Right cardiac atrium (tissue), 5 donors: ENCODE measurements at places on chromosomes 16 and 17.

DNA sequence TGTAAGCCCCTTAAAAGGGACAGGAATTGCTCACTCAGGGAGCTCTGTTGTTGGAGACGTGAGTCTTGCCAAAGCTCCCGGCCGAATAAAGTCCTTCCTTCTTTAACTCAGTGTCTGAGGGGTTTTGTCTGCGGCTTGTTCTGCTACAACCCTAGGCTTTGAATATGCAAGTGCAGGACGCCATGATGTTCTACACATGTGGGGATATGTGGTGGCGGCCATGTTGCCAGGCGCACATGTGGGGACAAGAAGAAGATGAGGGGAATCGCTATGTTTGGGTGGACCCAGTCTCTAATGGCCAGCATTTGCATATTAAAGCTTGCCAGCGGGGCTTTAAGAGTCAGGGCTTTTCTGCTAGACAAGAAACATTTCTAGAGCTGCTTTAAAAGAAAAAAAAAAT is 96.8 kb upstream of the CA10 start:
- DNase-seq = no peak

- no peak for DNase-seq
Measured at GRCh38 chr16:29744541-29745101, 1.2 kb downstream of the C16orf54 start.

DNA sequence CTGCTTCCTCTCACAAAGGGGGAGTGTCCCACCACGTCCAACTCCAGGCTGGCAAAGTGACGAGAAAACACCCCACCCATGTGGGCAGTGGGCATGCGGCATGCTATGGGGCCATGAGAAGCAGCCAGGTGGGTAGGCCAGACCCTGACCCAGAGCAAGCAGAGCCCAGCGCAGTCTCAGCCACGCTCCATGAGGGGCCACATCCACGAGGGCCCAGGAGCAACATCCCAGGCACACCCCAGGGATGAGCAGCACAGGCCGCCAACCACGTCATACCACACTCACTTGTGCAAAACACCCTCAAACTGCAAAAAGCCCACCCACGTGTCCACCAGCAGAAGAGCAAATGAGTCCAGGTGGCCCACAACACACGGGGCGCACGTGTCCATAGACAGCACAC is 117.0 kb downstream of the ZNF778 start:
- DNase-seq = peak; percentile 56

DNA sequence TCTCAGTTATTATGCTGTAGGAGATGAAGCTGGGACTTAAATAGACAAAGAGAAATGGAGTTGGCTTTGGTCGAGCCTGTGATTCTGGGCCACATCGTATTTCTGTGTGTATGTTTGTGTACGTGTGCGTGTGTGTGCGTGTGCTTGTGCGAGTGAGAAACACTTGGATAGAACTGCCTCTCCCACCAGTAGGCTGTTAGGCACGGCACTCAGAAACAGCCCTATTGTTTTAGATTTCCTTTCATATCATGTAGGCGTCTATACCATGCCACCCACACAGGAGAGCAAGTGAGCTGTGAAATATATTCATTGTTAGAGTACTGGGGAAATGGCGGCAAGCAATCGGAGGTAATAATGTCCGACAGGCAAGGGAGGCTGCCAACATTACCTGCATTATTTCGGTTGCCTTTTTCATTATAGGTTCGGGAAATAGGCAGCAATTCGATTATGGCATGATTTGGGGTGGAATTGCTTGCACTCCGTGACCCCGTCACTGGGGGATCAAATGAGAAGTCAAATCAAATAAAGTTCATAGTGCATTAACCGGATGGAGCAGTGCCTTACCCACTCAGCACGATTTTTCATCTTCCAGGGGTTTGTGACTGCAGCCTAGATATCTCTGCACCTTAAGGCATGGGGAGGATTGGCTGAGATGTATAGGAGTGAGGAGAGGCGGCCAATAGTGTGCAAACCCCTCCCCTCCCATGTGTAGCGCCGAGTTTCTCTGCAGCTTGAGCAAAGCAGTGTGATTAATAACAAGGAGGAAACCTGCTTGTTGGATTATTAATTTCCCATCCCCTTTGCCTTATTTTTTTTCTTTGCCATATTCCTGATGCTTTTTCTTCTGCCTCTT is 89.6 kb downstream of the RBFOX1 start:
- no peak for DNase-seq

DNA sequence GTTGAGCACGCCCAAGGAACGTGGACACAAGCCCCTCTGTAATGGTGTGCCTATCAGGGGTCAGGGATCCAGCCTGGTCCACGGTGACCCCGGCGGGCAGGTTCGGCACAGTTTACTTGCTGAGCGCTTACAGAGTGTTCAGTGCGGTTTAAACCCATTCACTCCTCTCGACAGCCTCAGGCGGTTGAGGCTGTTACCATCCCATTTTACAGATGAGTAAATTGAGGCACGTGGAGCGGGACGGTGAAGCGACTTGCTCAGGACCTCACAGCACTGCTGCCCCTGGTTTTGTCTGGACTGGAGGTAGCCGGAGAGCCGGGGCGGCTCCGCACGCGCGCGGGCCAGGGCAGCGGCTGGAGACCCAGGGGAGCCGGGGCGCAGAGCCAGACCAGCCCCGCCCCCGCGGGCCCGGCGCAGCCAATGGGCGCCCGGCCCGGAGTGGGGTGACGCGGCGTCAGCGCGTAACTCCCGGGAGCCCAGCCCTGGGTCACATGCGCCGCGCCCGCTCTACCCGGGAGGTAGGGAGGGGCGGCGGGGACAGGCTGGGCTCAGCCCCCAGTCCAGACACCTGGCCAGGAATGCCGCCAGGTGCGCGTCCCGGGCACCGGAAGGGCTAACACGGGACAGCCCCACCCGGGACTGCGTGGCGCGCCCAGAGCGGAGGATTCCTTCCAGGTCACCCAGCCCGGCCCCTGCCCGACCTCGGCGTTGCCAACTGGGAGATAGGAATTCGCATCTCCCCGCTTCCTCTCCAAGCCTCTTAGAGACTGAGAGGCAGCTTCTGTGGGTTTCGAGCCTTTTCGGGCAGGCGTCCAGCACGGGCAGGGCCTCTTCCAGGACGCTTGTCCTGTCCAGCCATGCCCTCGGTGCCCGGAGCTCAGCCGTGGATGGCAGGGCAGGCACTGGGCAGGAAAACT is 3.3 kb upstream of the SREBF1 start:
- DNase-seq = peak; percentile 95

DNA sequence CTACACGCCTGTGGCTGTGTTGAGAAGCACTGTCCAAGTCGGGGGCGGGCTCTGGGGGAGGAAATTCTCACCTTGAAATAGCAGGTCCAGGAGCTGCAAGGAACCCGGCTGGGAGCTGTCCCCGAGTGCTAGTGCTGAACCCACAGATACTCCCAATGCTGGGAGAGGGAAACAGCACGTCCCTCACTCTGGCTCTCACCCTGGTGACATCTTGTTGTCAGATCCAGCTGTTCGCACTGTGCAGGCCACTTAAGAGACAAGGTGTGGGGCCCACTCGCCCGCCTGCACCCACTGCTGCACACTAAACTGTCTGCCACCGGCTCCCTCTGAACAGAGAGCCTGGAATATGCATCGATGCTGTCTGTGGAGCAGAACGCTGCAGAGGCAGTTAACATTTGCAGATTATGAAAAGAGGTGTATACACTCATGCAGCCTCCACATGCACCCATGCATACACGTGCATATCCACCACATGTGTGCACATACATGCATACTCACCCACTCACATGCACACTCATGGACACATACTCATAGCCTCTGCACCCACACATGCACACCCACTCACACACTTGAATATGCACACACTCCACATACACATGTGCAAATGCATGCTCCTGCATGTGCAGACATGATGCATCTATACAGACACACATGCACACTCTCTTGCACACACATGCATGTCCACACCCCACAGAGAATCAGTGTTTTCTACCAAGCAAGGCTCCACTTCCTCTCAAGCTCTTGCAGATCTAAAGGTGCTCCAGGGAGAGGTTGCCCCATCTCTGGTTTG is 42.0 kb downstream of the MGAT5B start:
- peak; percentile 32 for DNase-seq

DNA sequence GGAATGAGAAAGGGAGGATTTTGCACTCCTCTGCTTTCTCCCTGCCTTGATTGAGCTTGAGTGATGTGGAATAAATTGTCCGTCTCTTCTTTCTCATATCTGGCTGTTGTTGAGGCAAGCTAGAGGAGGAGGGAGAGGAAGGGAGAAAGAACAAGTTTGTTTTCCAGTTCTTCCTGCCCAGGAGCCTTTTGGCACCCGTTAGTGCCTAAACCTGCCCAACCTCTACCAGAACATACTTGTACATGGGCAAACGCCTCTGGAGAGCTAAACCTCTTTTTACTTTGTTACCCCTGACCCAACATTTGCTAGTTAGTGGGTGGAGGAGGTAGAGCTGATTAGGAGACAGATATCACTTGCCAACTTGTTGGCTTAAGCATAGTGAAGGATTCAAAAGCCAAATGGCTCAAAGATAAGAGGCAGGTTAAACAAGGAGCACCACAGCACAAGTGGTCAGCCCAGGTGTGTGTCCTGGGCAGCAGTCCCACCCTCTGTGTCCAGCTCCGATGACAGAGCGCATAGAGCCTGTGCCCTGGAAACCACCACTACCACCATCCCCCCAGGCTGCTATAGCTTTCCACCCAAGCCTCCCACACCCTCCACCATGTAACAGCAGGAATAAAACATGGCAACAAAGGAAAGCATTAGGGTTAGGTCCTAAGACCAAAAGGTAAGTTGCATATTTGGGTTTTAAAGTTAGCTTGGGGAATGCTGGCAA is 6.5 kb downstream of the ODF4 start:
- DNase-seq = no peak

- no peak for DNase-seq
Measured at GRCh38 chr16:19281246-19281645, 4.3 kb upstream of the CLEC19A start.

GRCh38 chr17:73550556-73550955 is 93.7 kb downstream of the SDK2 start:
- no peak for DNase-seq

- DNase-seq = no peak
Measured at GRCh38 chr16:82059983-82060421, 24.9 kb downstream of the HSD17B2 start.

DNA sequence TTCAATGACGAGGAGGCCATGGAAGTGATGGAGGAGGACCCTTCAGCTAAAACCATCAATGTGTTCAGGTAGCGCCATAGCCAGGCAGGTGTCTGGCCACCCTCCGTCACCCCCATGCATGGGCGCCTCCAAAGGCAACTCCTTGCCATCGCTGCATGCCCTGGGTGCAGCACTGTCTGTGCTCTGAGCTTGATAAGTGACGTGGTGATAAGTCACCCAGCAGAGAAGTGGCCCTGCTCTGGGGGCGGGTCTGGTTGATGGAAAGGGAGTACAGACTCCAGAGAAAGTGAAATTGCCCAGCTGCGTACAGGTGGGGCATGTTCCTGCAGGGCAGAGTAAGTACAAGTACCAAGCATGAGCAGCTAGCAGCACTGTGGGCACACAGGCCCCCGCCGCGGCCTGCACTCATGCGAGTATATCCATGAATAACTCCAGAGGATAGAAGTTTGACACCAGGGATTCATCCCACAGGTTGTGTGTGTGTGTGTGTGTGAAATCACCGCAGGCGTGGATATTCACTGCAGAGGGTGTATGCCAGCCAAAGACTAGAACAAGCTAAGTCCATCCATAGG is 13.1 kb downstream of the DNAI2 start:
- peak; percentile 44 for DNase-seq

DNA sequence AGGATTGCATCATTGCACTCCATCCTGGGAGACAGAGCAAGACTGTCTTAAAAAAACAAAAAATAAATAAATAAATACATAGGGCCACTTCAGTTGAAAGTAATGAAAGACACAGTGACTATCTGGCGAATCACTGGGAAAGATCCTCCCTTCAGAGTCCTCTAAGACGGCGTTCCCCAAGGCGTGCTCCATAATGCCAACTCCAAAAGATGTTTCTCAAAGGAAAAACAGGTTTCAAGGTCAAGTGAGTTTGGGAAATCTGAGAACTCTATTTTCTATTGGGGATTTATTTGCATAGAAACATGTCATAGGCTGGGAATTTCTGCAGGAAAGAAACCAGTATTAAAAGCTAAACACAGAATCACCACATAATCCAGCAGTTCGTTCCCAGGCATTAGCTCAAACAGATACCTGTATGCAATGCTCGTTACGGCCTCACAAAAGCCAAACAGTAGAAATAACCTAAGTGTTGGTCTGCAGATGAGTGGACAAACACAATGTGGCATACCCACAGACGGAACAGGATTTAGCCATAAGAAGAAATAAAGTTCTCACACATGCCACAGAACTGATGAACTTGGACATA is 7.9 kb downstream of the KLHDC4 start:
- DNase-seq = no peak

GRCh38 chr17:21199311-21199710 is 14.7 kb downstream of the TMEM11 start:
- DNase-seq = no peak

DNA sequence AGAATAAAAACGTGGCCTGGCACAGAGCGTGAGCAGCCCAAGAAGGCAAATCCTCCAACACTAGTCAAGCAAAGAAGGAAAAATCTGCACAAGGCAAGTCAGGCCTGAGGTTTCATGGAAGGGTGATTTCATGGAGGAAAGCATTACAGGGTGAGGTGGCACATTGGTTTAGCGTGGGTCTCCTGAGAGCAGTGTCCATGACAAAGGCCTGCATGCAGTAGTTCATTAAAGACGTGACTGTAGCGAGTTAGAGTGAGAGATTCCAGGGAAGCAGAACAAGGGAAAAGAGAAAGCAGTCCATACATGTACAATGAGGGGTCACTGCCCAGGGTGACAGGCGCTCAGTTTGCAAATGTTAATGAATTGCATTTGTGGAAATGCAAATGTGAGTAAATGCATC is 285.0 kb upstream of the ERCC4 start:
- DNase-seq = no peak

DNA sequence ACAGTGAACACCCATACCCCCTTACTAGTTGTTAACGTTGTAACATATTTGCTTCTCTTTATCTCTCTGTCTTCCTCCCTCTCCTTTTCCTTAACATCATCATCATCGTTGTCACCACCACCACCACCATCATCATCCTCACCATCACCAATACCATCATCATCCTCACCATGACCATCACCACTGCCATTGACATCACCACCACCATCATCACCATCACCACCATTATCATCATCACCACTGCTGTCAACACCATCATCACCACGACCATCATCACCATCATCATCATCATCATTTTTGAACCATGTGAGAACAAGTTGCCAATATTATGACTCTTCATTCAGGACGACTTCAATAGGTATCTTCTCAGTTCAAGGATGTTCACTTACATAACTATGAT is 35.5 kb downstream of the SHISA6 start:
- DNase-seq = no peak

DNA sequence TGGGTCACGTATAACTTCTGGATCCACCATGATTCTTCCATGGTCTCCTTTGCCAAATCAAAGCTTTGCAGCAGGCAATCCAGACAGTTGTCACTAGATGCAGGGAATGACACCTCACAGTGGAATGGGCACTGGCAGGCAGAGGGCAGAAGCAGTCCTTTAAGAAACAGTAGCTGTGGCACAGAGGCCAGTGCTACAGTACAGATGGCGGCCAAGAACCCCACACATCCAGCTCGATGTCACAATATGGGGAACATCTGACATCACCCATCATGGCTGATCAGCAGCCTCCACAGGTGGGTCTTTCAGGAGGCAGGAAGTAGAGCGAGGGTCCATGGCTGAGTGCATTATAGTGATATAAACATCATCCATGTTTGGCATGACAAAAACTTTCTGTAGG is 18.8 kb upstream of the ERN1 start:
- no peak for DNase-seq
